ENCODE measurements at places on chromosomes 12 and 14. TPM values are rescaled to one million over a fixed set of nuclear protein-coding genes. Genes with fewer than 3 reads are reported as not detected.

GRCh38 chr14:90301668-90302090 lies 30.1 kb downstream of the NRDE2 start:
- no peak for DNase-seq

DNA sequence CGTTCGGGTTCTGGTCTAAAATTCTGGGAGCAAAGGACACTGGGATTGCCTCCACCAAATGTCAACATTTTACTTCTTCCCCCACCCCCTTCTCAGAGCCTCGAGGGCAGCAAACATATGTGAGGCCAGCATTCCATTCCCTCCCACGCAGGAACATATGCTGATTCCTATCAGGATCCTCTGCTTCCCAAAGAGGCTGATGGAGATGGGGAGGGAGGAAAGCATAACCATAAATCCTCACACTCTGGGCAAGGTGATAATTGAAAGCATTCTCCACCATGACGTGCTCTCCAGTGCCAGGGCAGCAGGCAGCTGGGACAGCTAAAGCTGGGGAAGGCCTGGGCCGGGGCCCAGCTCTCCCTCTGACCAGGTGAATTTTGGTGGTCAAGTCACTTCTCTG lies 395.0 kb downstream of the ZFP36L1 start:
- no peak for DNase-seq

Gene KLHL33
- 0.05 TPM for total RNA-seq

GRCh38 chr14:104536942-104537612 lies 42.5 kb upstream of the C14orf180 start:
- no peak for DNase-seq

GRCh38 chr12:42871816-42872215 lies 282.3 kb upstream of the PRICKLE1 start:
- no peak for DNase-seq

GRCh38 chr12:5396541-5396940 lies 35.4 kb upstream of the NTF3 start:
- DNase-seq, result no peak

- DNase-seq, result no peak
Measured at GRCh38 chr12:9779209-9779608, 18.5 kb upstream of the CD69 start.
